SK-N-SH (cell line): ENCODE measurements at places on chromosomes 6 and 20.

GRCh38 chr6:110761371-110761770 is 53.9 kb downstream of the CDK19 start:
- no peak for DNase-seq

GRCh38 chr6:120779441-120779840 is 554.8 kb downstream of the TBC1D32 start:
- DNase-seq: no peak

- DNase-seq: no peak
Measured at GRCh38 chr20:36145877-36146707, 8.4 kb upstream of the EPB41L1 start.

- no peak for DNase-seq
Measured at GRCh38 chr6:43897571-43898302, 127.7 kb downstream of the VEGFA start.

GRCh38 chr6:144582939-144583613 is 297.9 kb downstream of the UTRN start:
- DNase-seq: peak; percentile 32

DNA sequence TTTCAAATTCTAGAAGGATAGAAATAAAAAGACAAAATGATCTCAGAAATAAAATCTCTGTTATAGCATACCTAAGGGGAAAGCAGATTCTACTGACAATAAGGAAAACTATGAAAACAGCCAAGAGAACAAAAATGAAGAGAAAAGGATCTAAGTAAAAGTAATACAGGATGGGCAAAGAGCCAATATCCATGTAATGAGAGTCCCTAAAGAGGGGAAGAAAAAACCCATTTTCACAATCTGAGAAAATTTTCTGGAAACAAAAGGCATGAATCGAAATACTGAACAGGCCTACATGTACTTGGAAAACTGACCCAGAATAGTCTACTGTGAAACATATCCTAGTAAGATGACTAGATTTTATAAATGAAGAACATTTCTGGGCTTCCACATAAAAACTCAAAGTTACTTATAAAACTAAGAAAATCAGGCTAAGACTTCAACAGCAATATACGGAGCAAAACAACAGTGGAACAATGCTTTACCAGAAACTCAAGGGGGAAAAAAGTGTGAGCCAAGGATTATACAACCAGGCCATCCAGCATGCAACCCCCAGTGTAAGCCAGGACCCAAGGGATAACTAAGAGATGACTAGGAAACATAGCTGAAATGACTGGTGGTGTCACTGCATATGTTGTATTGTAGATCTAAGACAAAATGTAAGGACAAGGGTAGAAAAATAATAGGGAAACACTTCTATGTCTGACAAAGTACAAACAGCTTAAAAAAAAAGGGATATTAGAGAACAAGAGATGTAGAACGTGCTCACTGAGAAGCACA is 10.2 kb downstream of the NAPB start:
- no peak for DNase-seq

DNA sequence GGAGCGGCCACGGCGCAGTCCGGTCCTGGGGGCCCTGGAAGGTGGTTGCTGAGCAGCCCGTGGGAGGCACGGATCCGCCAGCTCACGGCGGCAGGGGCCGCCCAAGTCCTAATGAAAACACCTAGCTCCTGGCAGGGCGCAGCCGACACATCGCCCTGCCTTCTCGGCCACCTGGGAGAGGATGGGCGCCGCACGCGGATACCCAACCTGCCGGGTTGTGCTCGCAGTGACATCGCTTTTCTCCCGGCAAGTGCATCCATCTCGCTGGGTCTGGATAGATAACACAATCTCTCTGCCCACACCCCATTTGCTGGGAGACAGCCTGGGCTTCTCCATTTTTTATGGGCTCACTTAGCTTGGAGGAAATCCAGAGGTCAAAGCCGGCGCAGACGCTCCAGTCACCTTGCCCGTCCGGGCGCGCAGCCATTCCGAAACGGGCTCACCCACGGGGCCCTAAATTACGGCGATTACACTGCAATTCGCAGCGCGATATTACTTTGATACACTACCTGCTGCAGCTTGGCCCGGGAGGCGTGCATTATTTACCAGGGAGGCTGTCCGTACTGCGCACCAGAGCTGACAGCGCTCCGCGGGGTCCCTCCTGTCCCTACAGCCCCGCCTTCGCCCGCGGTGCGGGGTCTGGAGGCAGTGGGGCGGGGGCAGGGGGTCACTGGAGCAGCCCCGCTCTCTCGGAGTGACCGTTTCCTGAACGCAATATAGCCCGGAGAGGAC is 36.2 kb upstream of the CCDC167 start:
- peak; percentile 77 for DNase-seq

DNA sequence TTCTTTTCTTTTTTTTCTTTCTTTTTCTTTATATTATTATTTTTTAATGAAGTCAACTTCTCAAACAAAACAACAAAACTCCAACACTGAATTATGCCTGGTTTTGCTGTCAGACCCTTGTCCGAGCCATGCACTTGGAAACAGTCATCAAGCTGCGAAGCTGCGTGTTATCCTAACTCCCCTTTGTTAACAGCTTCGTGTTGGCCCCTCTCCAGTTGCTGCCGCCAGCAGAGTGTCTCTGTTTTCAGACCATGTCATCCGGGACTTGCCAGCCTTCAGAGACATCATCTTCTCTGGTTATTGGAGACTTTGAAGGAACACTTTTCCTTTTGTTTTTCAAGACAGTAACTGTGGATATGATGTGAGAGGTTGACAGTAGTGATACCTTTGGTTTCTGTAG is 83.1 kb downstream of the TRMT11 start:
- DNase-seq: no peak

DNA sequence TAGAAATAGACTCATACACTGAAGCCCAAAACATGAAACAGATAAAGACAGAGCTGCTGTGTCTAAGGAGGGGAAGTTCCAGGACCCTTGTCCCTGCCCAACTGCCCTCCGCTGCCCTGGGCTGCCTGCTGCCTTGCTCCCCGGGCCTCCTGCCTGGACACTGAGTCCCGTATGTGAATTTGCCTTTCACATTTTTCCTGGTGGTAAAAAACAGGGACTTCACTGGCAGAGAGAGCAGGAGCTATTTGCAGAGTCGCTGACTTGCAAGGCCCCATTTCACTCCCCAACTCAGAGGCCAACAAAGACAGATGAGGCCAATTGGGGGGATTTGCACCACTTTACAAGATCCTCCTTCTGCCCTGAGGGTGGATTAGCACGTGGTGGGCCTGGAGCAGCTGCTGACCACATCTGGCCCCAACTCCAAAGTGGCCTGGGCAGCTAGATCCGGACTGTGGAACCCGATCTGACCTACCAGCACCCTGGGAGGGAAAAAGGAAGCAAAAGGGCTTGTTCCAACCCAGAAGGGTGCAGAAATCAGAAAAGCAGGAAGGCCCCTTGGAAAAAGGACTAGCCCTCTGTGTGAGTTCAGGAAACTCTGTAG is 61.4 kb downstream of the NOL4L start:
- peak; percentile 19 for DNase-seq
